ENCODE measurements at places on chromosomes 5 and 9.
A peak's percentile ranks its signal among the peaks of the same experiment; 100 is the strongest.

GRCh38 chr9:28868228-28868990 is 1295.1 kb upstream of the C9orf72 start:
- no peak for DNase-seq

DNA sequence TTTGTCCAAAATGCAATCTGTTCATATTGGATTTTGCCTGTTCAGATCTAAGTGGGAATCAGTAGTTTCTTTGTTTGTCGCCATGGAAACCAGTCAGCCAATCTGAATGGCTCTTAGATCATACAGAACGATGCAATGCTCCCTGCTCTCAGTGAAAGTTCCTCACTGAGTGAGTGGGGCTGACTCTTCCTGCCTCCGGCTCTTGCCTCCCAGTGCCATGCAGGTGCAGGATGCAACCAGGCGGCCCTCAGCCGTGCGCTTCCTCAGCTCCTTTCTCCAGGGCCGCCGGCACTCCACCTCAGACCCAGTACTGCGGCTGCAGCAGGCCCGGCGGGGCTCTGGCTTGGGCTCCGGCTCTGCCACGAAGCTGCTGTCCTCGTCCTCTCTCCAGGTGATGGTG is at the start of gene PTPDC1:
TSS of gene PTPDC1 (plus strand) at position 151 of the 400 bp plus-strand sequence. CDS start at position 218, 67 bp downstream.
- DNase-seq = peak; percentile 73

DNA sequence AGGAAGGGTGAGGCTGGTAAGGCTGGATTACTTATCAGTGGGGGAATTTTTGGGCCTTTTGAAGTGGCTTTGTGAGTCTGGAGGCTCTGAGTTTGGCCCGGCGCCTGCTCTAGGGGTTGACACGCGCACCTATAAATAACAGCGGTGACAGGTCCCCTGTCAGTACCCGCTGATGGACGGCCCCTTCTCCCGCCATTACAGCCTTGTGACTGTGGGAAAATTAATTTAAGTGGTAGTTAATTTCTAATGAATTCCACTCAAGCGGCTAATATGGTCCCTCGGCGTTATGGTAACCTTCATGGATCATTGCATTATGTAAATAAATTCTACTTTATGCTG is 16.5 kb downstream of the MRPL36 start:
- no peak for DNase-seq

DNA sequence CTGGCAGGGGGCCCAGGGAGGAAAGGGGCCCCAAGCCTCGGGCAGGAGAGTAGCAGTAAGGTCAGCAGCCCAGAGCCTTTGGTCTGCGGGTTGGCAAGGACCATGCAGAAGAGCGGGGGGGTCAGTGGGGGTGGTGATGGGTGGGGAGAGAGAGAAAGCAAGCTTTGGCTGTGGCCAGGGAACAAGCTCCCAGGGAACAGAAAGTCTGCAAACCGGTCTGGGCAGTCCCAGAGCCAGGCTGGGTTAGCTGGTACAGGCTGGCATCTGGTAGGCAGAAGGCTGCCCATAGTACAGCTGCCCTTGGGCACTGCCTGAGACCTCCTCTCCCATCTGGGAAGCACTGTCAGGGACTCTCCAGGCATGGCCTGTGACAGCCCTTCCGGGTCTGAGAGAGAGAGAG is 10.5 kb upstream of the EPB41L4B start:
- DNase-seq = no peak

DNA sequence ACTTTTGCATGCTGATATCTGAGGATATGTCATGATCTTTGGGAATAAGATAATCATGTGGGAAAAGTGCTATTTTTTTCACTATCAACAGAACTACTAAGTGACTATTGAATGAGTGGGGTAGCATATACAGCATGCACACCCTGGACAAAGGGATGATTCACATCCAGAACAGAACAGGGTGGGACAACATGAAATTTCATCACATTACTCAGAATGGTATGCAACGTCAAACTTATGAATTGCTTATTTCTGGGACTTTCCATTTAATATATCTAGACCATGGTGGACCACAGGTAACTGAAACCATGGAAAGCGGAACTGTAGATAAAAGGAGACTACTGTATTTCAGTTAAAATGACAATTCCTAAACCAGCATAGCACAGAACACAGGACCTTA is 370.0 kb downstream of the HINT1 start:
- DNase-seq = no peak

- no peak for DNase-seq
These were observed 3.7 kb upstream of the SURF6 start for GRCh38 chr9:133339641-133340040.

GRCh38 chr5:59922220-59922619 is 28.7 kb upstream of the PDE4D start:
- DNase-seq = no peak

- no peak for DNase-seq
These were observed 77.0 kb downstream of the ZCCHC7 start for GRCh38 chr9:37197158-37198038.

- no peak for DNase-seq
These were observed 59.4 kb downstream of the FBN2 start for GRCh38 chr5:128478386-128479368.

DNA sequence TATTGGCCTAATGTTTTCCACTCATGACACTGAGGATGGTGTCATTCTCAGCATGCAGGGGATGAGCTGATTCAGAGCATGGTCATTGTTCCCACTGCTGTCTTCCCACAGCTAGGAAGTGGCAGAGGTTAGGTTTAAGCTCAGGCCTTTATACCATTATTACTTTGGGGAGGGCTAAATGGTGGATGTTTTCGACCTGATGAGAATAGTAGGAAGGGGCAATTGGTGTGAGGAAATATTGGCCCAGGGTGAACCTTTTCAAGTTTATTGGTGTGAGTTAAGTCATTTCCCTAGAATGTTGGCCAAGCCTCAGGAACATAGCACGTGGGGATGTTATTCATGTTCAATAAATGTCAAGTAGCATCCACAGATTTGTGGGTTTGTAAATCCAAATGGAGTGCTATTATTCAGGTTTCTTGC is 59.6 kb downstream of the ARHGAP26 start:
- DNase-seq = no peak

DNA sequence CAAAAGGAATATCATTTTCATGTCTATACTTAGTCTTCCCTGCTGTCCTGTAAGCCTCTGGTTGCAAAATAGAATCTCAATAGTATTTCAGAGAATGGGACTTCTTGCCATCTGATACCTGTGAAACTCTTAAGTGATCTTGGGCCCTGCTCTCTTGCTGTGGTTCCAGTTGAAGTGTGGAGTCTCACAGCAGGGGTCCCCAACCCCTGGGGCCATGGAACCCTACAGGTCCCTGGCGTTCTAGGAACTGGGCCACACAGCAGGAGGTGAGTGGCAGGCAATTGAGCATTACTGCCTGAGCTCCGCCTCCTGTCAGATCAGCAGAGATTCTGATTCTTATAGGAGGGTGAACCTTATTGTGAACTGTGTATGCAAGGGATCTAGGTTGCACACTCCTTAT is 65.9 kb downstream of the ZSWIM6 start:
- DNase-seq = no peak

- DNase-seq = no peak
These were observed 29.9 kb downstream of the FYB1 start for GRCh38 chr5:39189292-39189955.

DNA sequence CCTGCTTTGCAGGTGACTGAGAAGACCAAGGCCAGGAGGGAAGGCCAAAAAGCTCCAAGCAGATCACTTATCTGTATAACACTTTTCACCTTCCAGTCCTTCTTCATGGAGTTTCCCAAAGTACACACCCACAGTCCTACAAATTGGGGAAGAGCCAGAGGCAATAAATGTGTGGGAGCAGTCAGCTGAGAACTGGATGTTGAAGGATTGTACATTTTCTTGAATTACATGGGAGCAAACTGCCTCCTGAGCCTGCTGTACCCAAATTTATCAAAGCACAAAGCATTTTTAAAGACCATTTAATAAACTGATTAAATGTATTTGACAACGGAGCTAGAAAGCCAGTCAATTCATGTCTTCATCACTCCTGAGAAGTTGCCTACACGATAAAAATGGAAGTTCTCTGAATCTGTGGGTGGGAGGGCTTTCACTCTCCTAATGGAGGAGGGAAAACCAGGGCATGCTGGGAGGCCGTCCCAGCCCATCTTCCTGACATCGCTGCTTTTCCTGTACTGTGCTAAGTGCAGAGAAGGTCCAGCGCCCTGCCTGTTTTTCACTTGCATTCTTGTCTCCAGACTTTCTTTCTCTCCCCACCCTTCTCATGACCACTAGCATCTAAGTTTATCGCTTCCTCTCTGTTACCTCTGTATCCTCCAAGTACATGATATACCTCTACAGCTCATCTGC is 79.0 kb downstream of the KCNIP1 start:
- DNase-seq = no peak

- no peak for DNase-seq
These were observed 143.6 kb downstream of the MRPS30 start for GRCh38 chr5:44952376-44952775.

GRCh38 chr5:160385496-160385895 is 14.4 kb downstream of the FAM200C start:
- DNase-seq = no peak

GRCh38 chr5:82351754-82352145 is 73.6 kb upstream of the RPS23 start:
- peak; percentile 95 for DNase-seq

GRCh38 chr5:72035831-72036230 is 71.4 kb upstream of the MAP1B start:
- DNase-seq = no peak

- DNase-seq = no peak
These were observed 393 bp downstream of the SH3GLB2 start for GRCh38 chr9:129027685-129028191.

GRCh38 chr9:128341435-128341849 is 1.1 kb downstream of the SLC27A4 start:
- DNase-seq = no peak

- DNase-seq = peak; percentile 66
These were observed 207.8 kb downstream of the SEMA5A start for GRCh38 chr5:9337928-9338595.

DNA sequence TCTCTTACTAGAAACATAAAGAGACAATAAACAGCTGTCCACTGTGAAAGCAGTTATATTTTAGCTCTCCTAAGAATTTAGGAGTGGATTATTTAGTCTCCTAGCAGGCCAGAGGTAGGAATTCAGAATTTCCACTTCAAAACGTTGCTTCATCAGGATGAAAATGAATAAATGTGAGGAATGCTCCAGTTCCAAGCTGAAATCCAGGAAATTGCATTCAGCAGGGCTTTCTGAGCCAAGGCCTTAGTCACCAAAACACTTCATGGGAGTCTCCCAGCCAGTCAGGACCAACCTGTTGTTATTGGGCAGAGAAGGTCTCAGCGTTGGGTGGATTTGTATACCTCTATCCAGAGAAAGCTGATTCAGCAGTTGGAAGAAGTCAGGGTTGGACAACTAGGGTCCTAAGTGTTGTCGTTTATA is 1040.3 kb downstream of the TLE1 start:
- peak; percentile 28 for DNase-seq

GRCh38 chr5:163366757-163367156 is 70.6 kb upstream of the CCNG1 start:
- DNase-seq = no peak

- no peak for DNase-seq
These were observed 96.2 kb upstream of the CCDC112 start for GRCh38 chr5:115392611-115393010.

GRCh38 chr9:37390759-37391158 is 31.7 kb upstream of the GRHPR start:
- DNase-seq = no peak

- no peak for DNase-seq
These were observed 31.4 kb downstream of the ANKRD33B start for GRCh38 chr5:10595293-10595671.

DNA sequence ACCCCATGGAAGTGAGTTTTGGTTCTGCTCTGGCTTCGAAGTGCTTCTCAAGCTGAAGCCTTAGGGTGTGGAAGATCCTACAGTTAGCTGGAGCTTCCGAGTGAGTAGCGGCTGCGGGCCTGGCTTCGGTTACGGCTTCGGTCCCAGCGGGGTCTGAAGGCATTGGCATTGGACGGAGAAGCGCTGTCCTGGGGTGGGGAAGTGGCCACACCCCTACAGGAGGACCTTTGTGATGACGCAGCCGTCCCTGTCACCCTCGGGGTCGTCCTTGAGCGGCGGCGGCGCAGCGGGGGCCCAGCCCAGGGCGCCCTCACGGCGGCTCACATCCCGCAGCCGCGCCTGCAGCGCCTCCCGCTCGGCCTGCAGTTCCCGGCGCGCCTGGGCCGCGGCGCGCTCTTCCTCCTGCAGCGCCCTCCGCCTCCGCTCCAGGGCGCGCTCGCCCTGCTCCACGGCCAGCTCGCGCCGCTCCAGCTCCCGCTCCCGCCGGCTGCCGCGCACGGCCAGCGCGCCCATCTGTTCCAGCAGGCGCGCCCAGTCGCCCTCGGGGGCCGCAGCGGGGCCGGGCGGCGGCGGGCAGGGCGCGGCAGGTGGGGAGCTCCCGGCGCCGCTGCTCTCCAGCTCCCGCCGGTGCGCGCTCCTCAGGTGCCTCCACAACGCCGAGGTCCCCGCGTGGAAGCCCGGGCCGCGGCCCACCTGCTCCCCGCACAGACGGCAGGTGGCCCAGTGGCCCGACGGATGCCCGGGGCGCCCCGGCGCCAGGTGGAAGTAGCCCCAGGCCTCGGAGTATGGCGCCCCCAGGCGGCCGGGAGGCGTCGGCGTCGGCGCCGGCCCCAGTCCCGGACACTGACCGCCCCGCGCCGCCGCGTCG is 9.9 kb downstream of the ZBED3 start:
- no peak for DNase-seq

- DNase-seq = no peak
These were observed 52.6 kb downstream of the ALDH7A1 start for GRCh38 chr5:126542441-126542840.

DNA sequence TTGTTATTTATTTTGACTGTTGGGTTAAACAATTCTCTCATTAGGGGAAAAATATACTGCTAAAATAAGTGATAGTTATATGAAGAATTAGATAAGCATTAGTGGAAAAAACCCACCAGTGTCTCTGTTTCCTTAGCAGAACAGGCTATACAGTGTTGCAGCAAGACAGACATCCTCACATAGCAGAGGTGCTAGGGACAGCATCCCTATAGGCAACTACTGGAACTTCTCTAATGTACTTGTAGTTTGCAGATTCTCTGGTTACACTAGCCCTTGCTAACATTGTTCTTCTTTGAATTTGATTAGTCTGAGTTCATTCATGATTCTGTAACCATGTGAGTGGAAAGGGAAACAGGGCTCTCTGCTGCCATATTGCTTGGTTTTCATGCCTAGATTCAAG is 661.8 kb upstream of the RGMB start:
- no peak for DNase-seq

- DNase-seq = no peak
These were observed 38.1 kb downstream of the ITGA1 start for GRCh38 chr5:52825826-52826225.
